ENCODE measurements at places on chromosomes 2 and 18.
A peak's percentile ranks its signal among the peaks of the same experiment; 100 is the strongest.

- DNase-seq: no peak
Measured at GRCh38 chr18:63321291-63321690, 1.7 kb upstream of the BCL2 start.

GRCh38 chr2:200137691-200138090 lies 168.8 kb upstream of the SPATS2L start:
- DNase-seq: no peak

DNA sequence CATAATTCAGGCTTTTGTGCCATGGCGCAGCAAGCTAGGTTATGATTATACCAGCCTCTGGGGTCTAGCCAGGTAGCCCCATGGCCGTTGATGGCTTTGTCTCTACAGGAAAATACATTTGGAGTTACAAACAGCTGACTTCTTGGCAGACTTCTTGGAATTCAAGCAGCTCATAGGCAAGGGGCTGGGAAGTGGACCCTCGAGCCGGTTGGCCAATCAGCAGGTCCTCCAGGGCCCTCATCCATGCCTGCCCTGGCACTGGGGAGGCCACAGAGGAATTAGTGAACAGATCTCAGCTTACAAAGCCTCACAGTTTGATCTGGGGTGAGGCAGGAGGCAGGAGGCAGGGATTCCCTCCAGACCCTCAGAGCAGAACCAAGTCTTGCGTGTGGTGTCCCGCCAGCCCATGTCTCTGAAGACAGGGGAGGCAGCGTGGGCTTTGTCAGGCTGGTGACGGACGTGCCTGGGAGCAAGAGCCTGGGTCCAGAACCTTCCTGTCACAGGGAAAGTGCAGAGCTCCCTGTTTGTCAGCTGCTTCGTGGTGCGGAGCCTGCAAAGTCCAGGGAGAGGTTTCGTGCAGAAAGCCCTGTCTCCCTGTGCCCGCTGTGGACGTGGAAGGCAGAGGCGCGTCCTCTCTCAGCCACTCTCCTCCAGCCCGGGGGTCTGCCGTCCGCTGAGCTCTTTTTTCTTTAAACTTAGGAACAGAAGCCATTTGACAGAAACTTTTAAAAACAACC lies 131.7 kb downstream of the KLHL29 start:
- DNase-seq: no peak

DNA sequence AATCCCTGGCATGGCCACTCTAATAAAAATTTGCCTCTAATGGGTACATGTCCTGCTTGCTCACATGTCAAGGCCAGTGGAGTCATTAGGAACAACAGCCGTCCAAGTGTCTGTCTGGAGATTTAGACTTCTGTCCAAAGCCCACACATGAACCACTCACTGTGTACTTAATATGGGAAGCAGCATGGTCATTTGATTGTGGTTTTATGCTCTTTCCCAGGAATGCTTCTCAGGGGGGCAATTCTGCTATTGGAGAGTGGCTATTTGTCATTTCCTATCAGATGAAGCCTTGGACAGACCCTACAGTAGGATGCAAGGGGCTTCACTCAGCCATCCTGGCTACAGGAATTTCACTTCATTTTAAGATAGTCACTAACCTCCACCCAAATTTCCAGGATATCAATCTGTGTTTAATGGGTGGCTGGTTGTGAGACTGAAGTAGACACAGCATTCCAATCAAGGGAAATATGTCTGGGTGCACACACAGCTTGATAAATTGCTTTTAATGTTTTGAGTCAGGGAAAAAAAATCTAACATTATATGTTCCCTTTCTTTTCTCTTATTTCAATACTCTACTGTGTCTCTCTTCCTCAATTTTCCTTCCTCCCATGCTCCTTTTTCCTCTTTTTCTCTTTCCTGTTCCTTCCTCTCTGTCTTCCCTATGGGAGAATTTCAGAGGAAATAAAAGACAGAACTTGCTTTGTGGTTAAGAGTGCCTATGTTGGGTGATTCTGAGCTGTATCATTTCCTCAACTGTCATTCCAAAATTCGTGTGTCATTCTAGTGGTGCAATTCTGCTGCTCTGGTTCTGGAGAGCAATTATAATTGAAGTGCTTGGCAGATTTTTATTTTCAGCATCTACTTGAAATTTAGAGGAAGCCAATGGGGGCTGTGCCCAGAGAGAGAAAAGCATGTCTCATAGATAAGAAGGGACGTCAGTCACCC lies 320.1 kb downstream of the OSR1 start:
- DNase-seq: peak; percentile 88

DNA sequence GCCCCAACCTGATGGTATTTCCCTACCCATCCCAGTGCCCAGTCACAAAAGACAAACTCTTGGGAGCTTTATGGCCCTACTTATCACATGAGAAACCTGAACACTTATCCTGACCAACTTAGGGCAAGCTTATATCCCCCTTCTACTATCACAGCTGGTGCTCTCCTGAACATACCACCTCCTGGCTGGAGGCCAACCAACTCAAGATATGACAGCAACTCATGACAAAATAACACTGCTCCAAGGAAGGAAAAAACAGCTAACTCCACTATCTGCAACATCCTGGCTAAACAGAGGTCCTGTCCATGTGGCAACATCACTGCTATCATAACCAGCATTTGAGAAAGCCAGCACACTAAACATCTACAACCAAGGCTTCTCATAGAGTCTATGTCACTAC lies 20.9 kb upstream of the CLASP1 start:
- no peak for DNase-seq

DNA sequence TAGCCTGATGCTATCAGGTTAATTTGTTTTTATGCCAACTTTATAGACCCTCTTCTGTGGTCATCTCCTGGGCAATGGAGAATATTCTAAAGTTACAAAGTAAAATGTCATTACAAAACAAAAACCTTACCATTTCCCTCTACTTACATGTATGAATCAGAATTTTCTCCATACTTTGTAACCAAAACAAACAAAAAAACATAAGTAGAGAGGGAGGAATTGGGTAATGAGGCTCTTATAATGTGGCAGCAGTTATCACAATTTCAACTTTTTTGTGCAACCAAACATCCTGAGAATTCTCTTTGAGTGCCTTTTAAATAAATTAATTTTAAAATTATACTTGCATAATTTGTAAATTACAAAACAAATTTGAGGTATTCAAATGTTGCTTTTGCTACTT lies 332.8 kb downstream of the TXNL1 start:
- DNase-seq: no peak

DNA sequence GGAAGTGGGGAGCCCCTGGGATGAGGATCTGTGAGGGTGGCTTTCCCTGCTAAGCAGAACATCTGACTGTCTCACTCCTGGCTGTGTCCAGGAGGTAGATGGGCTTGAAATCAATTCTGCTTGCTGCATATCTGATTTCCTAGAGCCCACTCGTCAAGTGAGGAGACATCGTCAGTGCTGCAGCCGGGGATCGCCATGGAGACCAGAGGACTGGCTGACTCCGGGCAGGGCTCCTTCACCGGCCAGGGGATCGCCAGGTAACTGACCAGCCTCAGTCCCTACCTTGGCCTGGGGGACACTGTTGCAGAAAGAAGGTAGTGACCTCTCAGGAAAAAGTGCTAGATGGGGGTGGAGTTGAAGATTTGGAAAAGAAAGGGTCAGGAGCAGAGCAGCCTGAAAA lies 31.3 kb downstream of the CNGA3 start:
- DNase-seq: no peak

- no peak for DNase-seq
Measured at GRCh38 chr2:3112553-3112952, 265.1 kb downstream of the EIPR1 start.

- DNase-seq: no peak
Measured at GRCh38 chr2:79950526-79950925, 354.0 kb downstream of the LRRTM1 start.

GRCh38 chr2:108316033-108316432 lies 27.3 kb downstream of the SULT1C2 start:
- DNase-seq: no peak

DNA sequence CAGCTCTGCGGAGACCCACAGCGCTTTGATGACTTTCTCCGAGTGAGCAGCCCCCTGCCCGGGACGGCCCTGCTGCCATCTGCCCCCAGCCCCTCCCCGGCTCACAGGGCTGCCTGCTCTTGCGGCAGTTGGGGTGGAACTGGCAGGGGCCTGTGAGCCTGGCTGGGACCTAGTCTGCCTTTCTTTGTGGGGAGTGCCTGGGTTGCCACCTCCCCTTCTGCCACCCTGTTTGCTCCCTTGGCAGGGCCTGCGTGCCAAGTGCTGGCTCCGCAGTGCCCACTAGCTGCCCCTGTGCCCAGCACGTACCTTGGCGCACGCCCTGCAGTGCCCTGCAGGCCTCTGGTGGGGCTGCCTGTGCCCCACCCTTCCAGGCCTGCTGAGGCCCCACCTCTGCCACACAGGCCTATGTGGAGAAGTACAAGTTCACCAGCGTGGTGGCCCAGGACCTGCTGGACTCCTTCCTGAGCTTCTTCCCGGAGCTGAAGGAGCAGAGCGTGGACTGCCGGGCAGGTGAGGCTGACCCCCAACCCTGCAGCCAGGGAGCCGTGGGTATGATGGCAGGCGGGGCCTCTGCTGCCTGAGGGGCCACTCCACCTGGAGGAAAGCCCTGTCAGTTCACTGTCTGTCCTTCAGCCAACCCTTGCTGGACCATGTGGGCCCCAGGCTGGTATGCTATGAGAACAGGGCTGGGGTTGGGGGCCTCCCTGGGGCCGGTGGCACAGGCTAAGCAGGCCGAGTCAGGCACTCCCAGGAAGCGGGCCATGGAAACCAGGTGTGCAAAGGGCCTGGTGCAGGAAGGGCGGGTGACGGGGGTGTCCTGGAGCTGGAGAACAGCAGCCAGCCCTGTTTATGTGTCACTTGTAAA lies 7.0 kb downstream of the RNPEPL1 start:
- no peak for DNase-seq

Measured in fibroblast of skin of abdomen (primary cell).